Bronchial epithelial cell (primary cell): ENCODE measurements at places on chromosomes 5 and 9. TPM values are rescaled to one million over a fixed set of nuclear protein-coding genes. Genes with fewer than 3 reads are reported as not detected.
A peak's percentile ranks its signal among the peaks of the same experiment; 100 is the strongest.

- no peak for DNase-seq
These were observed 395.1 kb downstream of the ARHGEF28 start for GRCh38 chr5:74021126-74021525.

GRCh38 chr9:136645352-136645902, 17.3 kb upstream of the EGFL7 start:
- DNase-seq, result no peak

DNA sequence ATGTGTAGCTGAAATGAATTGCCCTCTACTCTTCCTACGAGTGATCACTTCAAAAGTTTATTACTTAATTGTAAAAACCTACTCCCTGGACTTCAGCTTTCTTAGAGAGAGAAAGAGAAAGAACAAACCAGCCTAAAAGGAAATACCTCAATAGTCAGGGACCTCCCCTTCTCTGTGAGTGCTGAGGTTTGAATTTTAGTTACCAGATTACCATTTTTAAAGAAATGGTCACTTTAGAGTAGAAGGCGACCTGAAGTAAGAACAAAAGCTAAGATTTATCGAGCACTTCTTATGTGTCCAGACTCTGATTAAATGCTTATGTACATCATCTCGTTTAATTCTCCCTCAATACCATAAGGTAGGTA, 11.3 kb downstream of the RAPGEF1 start:
- no peak for DNase-seq

DNA sequence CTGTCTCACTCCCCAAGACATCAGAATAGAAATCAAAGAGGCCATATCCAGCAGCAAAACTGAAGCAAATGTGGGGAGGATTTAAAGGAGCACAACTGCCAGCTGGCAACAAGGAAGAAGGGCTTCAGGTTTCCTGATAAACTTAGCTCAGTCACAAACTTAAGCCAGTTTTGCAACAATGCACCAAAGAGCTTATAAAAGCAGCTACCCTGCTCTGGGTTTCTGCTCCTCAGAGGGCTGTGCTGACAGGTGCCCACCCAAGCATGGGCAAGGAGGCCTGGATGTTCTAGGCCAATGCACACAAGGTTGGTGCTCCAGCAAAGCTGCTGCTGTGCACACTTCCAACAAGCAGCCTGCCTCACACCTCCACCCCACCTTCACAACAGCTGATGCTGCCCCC, 132.9 kb downstream of the SIL1 start:
- no peak for DNase-seq

GRCh38 chr5:180133551-180133950, 62.0 kb upstream of the RNF130 start:
- no peak for DNase-seq

Gene LVRN
- total RNA-seq, result 0.26 and 0.38 TPM in 2 replicates

DNA sequence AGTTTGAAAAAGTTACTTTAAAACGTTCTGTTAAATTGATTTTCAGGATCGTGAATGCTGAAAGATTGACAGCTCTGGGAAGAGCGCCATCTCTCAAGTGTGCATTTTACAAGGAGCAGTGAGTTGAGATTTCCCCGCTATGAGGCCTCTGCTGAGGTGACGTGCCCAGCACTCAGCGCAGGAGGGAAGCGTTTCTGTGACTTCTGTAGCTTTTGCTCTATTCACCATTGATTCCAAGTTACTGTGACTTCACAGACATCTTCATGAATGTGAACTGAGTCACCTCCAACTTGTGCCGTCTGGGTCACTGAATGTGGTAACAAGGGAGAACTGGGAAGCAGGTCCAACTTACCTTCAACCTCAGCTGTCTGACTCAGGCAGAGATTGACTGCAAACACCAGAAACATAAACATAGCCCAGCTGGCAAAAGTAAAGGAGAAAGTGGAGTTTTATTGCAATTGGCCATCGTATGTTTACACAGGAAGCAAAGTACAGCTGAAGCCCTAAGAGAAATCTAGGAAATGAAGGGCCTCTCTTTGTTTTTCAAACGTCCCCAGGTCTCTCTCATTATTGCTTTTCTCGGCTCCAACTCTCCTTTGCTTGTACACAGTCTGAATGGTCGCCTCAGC, 428.8 kb upstream of the CLINT1 start:
- peak; percentile 83 for DNase-seq

Gene CNTNAP3
- 9.1 and 11.6 TPM in 2 replicates for total RNA-seq

Gene FAM174A
- 35.3 and 63.4 TPM in 2 replicates for total RNA-seq

DNA sequence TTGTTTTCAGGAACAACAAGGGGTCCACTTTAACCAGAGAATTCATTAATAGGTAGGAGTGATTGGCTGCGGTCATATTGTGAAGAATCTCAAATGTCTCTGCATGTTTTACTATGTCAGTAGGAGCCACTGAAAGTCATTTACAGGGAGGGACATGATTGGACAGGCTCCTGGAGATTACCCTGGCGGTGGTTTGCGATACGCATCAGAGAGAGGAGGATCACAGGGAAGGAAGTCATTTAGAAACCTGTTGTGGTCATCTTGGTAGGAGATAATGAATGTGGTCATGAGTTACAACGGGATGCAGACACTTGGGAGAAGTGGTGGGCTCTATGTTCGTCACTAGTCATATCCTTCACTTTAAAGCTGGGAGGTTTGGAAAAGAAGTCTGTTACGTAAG, 262.8 kb downstream of the FAM114A2 start:
- no peak for DNase-seq

DNA sequence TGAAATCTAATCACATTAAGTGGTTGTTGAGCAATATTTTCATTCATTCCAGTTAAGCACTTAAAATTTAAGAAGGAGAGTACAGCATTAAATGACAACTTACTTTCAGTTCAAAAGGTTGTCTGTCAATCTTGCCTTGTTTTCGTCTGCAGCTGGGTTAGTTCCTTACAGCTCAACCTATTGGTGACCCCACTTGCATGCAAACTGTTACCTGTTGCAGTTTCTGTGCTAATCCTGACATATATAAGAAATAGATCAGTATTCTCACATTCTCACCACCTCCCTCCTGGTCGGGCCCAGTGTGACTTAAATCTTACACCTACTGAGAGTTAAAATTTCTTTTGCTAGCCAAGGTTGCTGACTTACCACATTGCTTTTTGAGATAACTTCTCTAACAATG, 191.8 kb upstream of the SMC2 start:
- DNase-seq, result no peak

GRCh38 chr5:103033696-103034095, 86.2 kb downstream of the GIN1 start:
- no peak for DNase-seq
